H1 (cell line): ENCODE measurements at places on chromosomes 1 and 21.

GRCh38 chr1:200179126-200179780 lies 151.7 kb downstream of the NR5A2 start:
- H3K27ac ChIP-seq, result no peak overlapping the region
- no peaks in the 10 kb centered on the region for H3K4me1 ChIP-seq
- H3K36me3 ChIP-seq, result no peaks in the 10 kb centered on the region
- no peak overlapping the region for H3K4me3 ChIP-seq
- DNase-seq, result no peak

GRCh38 chr1:180954005-180954800 lies 41.5 kb downstream of the KIAA1614 start:
- H3K4me1 ChIP-seq, result 0 out of 2 replicates have a peak, but pooled peaks cover 6% of the 10 kb centered on the region
- H3K4me3 ChIP-seq, result peak overlapping the region; percentile 10; the same call in 1 of the 2 replicates
- no peaks in the 10 kb centered on the region for H3K36me3 ChIP-seq
- DNase-seq, result no peak

GRCh38 chr1:160637821-160638539 lies 8.9 kb downstream of the SLAMF1 start:
- no peaks in the 10 kb centered on the region for H3K4me1 ChIP-seq
- H3K27ac ChIP-seq, result no peak overlapping the region
- no peaks in the 10 kb centered on the region for H3K36me3 ChIP-seq
- DNase-seq, result no peak
- no peaks in the 10 kb centered on the region for H3K27me3 ChIP-seq

- H3K27me3 ChIP-seq, result no peaks in the 10 kb centered on the region
- peaks cover 1% of the 10 kb centered on the region; the same call in 1 of the 2 replicates for H3K4me1 ChIP-seq
- DNase-seq, result no peak
- no peak overlapping the region for H3K27ac ChIP-seq
- no peaks in the 10 kb centered on the region for H3K36me3 ChIP-seq
Observed at GRCh38 chr1:108200687-108201051, 526 bp upstream of the SLC25A24 start.

- H3K4me3 ChIP-seq, result no peak overlapping the region
- no peaks in the 10 kb centered on the region for H3K4me1 ChIP-seq
- no peaks in the 10 kb centered on the region for H3K27me3 ChIP-seq
- no peaks in the 10 kb centered on the region for H3K36me3 ChIP-seq
- DNase-seq, result no peak
Observed at GRCh38 chr21:31425138-31425537, 81.1 kb upstream of the TIAM1 start.

DNA sequence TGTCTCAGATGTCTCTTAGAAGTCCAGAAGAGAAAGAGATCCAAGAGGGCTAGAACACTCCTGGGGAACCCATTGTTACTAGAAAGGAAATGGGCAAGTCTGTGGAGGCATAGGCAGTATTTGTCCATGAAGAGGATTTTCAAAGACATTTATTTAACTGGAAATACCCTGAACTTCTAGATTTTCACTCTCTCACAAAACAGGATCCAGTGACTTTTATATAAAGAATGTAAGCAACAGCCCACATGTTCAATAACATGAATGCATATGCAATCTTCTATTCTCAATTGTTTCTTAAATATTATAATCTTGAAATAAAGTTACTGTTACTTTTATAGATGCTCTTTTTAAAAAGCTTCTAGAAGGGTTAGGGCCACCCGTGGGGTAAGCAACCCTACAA lies 53.4 kb downstream of the TBX15 start:
- H3K4me3 ChIP-seq, result no peak overlapping the region
- H3K27ac ChIP-seq, result no peak overlapping the region
- H3K27me3 ChIP-seq, result no peaks in the 10 kb centered on the region
- no peaks in the 10 kb centered on the region for H3K36me3 ChIP-seq

DNA sequence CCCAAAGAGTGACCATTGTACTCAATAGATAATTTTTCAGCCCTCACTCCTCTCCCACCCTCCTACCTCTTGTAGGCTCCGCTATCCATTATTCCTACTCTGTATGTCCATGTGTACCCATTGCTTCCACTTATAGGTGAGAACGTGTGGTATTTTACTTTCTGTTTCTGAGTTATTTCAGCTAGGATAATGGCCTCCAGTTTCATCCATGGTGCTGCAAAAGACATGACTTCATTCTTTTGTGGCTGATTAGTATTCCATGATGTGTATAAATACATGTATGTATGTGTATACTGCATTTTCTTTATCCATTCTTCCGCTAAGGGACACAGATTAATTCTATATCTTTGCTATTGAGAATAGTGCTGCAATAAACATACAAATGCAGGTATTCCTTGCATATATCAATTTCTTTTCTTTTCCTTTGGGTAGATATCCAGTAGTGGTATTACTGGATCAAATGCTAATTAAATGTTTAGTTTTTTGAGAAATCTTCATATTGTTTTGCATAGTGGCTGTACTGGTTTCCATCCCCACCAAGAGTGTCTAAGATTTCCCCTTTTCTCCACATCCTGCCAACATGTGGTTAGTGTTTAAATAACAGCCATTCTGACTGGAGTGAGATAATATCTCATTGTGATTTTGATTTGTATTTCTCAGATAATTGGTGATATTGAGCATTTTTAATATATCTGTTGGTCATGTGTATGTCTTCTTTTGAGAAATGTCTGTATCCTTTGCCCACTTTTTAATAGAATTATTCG lies 4.9 kb downstream of the LY9 start:
- no peak overlapping the region for H3K27ac ChIP-seq
- no peaks in the 10 kb centered on the region for H3K27me3 ChIP-seq
- DNase-seq, result no peak
- H3K4me3 ChIP-seq, result no peak overlapping the region

DNA sequence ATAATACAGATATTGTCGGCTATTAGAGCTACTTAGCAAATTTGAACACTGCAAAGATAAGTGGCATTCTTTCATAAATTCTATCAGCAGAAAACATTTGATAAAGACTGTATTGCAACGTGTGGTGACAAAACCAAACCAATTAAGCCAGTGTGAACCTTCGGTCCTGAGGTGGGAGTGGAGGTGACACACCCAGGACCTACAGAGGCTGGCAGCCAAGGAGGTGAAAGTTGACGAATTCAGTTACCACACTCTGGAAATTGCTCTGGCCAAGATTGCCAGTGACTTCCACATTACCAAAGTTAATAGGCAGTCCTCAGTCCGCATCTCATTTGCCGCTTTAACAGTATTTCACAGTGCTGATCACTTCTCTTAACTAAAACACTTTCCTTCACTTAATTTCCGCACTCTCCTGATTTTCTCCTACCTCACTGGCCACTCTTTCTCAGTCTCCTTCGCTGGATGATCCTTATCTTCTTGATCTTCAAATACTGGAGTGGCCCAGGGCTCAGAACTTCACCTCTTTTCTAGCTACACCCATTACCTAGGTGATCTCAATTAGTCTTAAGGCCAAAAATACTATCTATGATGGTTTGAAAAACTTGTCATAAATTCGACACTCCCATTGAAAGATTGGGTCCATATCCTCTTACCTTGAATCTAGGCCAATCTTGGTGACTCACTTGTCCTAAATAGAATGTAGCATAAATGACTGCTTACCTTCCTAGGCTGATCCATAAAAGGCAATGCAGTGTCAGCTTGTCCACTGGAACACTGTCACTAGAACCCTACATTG lies 5.1 kb upstream of the CDC42BPA start:
- H3K27me3 ChIP-seq, result no peaks in the 10 kb centered on the region
- no peak overlapping the region for H3K4me3 ChIP-seq
- DNase-seq, result no peak

DNA sequence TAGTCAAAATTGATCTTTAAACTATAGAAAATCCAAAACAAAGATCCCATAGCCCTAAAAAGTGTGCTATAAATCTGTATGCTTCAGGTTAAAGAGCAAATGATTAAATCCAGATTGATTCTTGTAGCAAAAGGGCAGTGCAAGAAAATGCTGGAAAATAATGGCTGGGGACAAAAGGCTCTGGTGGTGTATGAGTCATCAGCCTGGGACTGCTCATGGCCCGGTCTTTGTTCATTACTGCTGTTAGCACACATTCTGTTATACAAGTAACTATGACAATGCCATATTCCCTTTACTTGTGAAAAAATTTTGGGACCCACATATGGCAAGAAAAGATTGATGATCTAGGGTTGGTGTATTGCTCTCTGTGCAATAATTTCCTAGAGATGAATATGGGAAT lies 89.1 kb downstream of the RWDD3 start:
- no peaks in the 10 kb centered on the region for H3K36me3 ChIP-seq
- H3K4me3 ChIP-seq, result no peak overlapping the region
- no peaks in the 10 kb centered on the region for H3K27me3 ChIP-seq
- no peaks in the 10 kb centered on the region for H3K4me1 ChIP-seq
